Naive thymus-derived CD8-positive, alpha-beta T cell (primary cell): ENCODE measurements at places on chromosomes 7 and 10.

GRCh38 chr10:71132321-71132810, 80.0 kb upstream of the UNC5B start:
- no peak for DNase-seq

- no peak for DNase-seq
Measured at GRCh38 chr10:69045441-69046300, 42.2 kb upstream of the SRGN start.

DNA sequence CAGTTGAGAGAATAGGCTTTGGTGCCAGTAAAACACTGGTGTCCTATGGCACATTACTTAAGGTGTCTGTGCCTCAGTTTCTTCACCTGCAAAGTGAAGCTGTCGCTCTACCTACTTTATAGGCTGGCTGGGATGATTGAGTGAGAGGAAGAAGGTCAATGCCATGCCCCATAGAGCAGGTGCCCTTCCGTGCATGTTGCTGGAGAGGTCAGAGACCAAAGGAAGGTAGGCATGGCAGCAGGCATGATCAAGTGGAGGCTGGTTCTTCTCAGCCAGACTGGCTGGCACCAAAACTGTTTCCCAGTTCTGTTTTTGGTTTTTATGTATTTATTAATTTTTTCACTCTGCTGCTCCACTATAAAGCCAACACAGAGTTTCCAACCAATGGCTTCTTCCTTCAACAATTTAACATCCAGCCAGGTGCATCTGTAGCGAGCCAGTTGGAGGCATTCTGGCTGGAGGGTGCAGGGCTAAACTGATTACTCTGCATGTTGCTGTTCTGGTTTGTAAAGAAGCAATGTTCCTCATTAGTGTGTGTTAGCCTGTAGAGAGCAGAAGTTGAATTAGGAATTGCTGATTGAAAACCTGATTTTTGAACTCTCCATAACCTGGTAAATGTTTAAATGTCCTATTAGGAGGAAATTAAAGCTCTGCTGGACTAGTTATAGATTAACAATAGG, 144.3 kb upstream of the TNS3 start:
- no peak for DNase-seq

- DNase-seq, result no peak
Measured at GRCh38 chr7:33517191-33517590, 387.8 kb downstream of the BBS9 start.

DNA sequence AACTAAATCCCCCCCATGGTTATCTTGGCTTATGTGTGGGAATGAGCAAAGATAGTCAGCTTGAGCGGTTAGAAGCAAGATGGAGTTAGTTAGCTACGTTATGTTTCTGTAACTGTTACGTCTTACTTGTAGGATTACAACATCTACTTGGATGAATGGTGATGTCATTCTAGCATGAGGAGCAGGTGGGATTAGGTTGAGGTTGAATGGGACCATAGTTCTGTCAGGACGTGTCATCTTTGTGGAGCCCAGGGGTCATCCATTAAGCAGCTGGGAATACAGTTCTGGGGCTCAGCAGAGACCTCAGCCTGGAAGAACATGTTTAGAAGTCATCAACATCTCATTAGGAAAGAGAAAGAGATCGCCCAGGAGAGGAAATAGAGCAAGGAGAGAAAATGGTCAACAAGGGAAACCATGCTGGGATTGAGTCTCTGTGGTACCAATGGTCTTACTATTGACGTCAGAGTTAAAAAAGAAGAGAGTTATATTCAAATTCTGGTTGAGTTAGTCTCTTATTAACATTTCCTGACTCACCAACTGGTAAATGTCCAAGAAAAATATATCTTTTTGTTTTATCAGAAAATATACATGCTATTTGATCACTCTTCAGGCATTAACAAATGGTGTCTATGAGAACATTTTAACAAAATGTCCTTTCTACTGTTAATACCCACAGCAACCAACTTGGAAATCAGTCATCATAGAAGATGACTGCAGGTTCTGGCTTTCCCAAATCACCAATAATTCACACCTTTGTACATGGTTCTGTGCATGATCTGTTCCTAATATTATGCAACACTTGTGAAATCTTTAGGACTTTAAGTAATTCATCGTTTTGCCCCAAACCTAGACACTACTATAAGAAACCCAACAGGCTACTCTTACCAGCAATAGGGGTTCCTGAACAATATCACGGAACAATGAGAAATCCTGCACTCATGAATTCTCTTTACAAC, 96.9 kb downstream of the KIAA1217 start:
- no peak for DNase-seq

GRCh38 chr7:47846138-47846836, 102.0 kb downstream of the PKD1L1 start:
- DNase-seq, result no peak

GRCh38 chr10:22758867-22759266, 44.5 kb upstream of the PIP4K2A start:
- DNase-seq, result no peak

GRCh38 chr7:157900011-157900410, 563.2 kb downstream of the DNAJB6 start:
- DNase-seq, result no peak

- no peak for DNase-seq
Measured at GRCh38 chr7:116582164-116582732, 57.4 kb downstream of the CAV1 start.

DNA sequence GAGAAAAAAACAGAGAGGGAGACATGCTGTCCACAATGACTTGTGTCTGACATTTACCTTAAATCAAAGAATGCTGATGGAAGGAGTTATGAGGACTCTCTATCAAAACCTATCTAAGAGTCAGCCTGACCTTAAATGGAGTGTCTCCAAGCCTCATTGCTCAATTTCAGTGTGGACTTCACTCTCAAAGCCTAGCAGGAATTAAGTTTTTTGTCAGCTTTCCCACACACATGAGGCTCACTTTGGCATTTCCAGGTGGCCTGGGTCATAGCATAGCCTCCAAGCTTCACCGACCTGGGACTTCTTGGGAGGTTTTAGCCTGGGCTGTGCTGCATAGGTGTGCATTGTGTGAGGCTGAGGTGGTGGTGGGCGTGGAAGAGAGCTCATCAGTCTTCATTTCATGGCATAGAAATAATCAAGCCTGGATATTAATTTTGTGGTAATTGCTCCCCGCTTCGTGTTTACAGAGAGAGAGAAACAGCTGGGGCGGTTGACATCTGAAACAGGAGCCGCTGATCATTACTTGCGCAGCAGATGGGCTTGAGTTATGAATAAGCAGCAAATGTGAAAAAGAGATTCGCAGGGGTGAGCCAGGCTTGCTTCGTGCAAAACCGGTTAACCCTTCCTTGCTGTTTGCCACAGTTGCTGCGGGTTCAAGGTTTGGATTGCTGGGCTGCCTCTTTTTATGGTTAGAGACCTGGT, 647.8 kb downstream of the INHBA start:
- no peak for DNase-seq

- DNase-seq, result no peak
Measured at GRCh38 chr7:158912406-158912805, 56.0 kb downstream of the DYNC2I1 start.

DNA sequence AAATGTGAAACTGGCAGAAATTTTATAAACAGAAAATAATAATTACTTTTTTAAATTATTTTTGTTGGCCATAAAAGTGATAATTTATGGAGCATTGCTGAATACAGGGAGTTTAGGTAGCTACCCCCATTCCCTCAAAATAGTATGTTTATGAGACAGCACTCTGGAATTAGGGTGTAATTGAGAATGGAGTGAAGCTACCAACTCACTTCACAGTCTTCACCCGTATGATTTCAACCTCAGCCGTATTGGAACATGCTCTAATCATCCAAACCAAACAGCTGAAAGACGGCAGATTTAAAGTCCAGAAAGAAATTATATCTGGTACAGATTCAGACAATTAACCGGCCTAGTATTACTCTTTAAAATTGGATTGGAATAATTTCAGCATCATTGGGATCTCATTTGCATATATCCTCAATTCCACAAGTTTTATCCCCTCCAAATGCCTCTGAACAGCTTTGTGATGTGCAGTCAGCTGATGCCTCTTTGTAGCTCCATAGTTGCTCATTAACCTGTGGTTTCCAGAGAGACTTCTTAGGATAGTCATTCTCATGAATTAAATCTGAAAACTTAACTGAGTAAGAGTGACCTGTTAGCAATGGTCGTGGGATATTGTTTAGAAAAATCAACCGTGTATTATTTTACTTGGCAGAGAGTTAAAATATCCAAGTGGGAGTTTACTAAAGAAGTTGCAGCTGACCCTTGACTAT, 59.1 kb upstream of the GJD4 start:
- no peak for DNase-seq

GRCh38 chr10:130185591-130185990, 49.4 kb downstream of the GLRX3 start:
- DNase-seq, result no peak

DNA sequence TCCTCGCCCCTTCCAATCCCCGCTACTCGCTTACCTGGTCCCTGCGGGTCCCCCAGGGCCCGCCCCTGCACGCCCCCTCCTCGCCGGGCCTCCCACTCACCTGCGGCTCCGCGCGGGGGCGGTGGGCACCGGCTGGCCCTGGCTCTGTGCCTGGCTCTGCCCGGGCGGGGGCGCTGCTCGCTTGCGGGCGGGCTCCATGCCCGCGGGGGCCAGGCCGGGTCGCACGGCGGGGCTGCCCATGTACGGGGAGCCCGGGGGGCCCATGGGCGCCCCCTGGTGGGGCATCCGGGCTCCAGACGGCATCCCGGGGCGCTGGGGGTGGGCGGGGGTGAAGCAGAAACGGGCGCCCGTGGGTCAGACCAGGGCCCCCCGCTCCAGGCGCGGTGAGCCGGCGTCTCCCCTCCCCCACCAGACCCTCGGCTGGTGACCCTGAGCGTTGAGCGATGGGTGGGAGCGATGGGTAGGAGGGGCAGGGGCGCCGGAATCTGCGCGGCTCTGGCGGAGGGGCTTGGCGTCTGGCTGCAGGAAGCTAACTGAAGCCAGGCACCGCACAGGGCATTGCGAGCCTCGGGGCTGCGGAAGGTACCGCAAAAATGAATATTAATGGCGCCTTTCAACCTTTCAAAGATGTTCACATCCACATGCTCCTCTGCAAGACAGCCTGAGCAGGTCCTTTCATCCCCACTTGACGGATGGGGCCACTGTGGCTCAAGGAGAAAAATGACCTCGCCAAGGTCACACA, 3.0 kb downstream of the SMARCD3 start:
- DNase-seq, result peak; percentile 85

DNA sequence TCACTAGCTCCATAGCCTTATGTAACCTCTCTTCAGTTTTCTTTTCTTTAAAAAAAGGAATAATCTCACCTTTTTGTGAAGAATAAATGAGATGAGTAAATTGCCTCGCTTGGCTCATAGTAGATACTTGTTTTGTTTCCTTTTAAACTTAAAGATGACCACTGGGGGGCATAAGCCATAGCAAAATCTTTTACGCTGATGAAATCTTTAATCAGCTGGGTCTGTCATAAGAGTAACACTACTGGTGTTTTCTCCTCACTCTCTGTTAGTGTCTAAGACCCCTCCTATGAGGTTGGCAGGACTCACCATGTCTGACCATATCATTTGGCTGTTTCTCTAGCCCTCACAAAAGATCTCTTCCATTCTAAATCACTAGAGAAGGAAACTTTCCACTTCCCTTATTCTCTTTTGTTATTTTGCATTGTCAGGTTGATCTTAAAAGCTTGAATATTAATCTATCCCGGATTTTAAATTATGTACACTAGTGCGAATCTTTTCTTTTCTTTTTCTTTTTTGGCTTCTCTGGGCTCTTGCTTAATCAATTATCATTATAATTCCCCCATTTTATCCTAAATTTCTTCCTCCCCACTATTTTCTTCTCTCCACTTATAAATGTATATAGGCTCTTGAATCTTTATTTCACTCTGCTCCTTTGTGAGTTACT, 12.5 kb downstream of the STAG3 start:
- DNase-seq, result no peak

DNA sequence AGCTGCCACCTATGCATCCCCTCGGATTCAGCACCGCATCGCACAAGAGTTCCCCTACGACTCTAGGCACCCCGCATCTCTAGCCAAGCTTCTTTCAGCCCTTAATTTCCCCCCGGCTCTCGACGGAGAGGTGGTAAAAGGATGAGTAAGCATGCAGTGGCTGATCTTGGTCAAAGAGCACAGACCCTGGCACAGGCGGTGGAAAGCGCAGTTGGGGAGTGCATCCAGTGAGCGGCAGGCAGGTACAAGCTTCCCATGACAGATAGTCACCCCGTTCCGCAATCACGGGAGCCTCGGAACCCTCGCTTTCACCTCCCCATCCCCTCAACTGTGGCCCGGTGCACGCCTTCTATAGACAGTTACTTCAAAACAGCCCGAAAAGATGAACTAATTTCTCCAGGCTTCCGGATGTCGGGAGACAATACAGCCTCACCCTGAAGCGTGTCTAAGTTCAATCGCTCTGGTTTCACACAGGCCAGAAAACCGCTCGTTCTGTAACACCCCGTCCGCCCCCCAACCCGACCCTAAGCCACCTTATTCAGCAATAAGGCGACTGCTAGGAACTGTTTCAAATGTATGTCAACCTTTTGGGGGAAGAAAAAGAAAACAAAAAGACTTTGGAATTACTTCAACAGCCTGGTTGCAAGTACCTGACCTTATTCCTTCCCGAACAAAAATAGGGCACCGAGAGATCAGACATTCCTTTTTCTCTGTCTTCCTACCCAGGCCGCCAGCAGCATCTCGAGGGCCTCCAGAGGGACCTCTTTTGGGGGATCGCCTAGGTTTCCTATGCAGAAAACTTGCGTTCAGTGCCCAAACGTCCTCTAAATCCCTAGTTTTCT, 1.4 kb downstream of the RHEB start:
- DNase-seq, result peak; percentile 9

- DNase-seq, result no peak
Measured at GRCh38 chr7:78253850-78254725, 455.5 kb downstream of the PHTF2 start.

- DNase-seq, result no peak
Measured at GRCh38 chr7:4113271-4113670, 568.8 kb upstream of the FOXK1 start.

- DNase-seq, result no peak
Measured at GRCh38 chr10:130021383-130021950, 57.4 kb upstream of the EBF3 start.

DNA sequence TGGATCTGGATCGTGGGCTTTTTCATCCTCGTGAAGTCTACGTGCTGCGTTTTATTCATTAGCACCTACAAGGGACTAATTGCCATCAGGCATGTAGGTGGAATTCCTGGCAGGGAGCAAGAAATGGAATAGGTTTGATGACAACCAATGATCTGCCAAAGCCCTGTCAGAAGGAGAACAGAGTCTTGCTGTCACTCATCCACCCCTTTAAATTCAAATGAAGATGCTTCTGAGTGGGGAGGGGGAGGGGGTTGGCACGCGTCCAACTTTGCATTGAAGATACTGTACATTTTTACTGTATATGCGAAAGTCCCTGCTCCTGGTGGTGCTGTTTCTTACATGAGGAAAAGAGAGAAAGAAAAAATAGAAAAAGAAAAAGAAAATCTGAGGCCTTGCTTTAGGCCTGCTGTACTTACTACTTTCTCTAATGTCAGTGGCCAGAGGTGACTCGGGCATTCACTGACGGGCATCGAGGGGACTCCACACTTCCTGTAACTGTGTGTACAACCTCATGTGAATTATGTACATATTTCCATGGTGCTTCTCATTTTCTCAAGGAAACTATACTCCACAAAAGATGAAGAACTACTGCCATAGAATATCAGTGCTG, 569.1 kb downstream of the INHBA start:
- no peak for DNase-seq

- DNase-seq, result no peak
Measured at GRCh38 chr7:130372402-130373165, 7.7 kb upstream of the CPA1 start.

GRCh38 chr7:37833107-37833817, 15.1 kb upstream of the NME8 start:
- DNase-seq, result peak; percentile 43
